ENCODE measurements at places on chromosomes 12 and 14. TPM values are rescaled to one million over a fixed set of nuclear protein-coding genes. Genes with fewer than 3 reads are reported as not detected.

GRCh38 chr14:103223818-103224352 is 100.6 kb downstream of the TNFAIP2 start:
- peaks cover 26% of the 10 kb centered on the region for H3K27me3 ChIP-seq
- H3K4me1 ChIP-seq = no peaks in the 10 kb centered on the region
- H3K27ac ChIP-seq = no peak overlapping the region
- H3K4me3 ChIP-seq = no peak overlapping the region

DNA sequence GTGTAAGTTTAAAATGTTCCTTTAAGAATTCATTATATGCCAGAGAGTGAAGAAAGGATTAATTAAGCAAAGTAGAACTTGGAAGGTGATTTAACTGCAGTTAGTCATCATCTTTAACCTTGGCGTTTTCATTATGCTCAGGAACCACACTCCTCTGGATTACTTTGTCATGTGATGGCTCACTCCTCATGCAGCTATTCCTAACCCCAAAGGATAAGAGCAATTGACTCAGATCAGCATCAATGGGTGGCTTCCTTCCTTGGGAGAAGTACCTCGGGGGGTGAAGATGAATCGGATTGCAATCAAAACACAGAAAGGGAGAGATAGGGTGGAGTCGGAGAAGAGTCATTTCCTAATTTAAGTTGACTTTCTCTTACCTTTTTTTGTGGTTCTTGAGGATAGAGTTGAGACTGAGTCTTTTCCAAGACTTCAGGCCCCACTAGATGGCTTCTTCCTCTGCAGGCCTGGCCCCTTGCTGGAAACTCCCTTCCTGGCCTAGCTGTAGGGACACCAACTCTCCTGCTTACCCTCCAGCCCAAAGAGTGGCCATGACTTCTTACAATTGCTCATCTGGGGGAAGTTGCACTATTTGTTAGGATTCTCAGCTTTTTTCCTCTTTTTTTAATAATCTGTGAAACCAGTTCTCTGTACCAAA is 238.6 kb upstream of the DDHD1 start:
- no peaks in the 10 kb centered on the region for H3K36me3 ChIP-seq
- no peak overlapping the region for H3K4me3 ChIP-seq
- no peaks in the 10 kb centered on the region for H3K4me1 ChIP-seq
- no peaks in the 10 kb centered on the region for H3K27me3 ChIP-seq
- DNase-seq = no peak

DNA sequence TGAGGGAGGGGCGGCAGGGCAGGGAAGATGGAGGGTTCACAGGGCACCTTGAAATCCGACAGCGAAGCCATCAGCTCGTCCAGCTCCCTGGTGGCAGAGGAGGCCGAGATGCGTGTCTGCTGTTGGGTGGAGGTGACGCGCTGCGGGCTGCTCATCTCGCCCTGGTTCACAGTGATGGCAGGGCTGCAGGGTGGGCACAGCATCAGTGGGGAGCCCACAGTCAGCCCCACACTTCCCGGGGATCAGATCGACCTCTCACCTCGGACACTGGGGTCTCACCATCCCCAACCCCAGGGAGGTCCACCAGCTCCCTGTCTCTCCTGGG is 20.6 kb upstream of the RPLP0 start:
- DNase-seq = no peak
- H3K36me3 ChIP-seq = peaks cover 24% of the 10 kb centered on the region
- no peak overlapping the region for H3K27ac ChIP-seq

Gene RNU4-1
- 2,369 TPM for total RNA-seq

Gene MORN3
- 0.61 TPM for total RNA-seq

Gene GYS2
- total RNA-seq = 0.16 TPM

Gene TOMM20L
- not detected for total RNA-seq

Measured in activated T-helper 1 cell treated with anti-CD3 and anti-CD28 coated beads, Interleukin-12 subunit alpha, Interleukin-12 subunit beta, Interleukin-2, Interleukin-4 antibody, amounts not matched to agents 30 ng/mL and 10 ng/mL and 1 ng/mL, durations not matched to agents 14 hours and 24 hours and 36 hours (primary cell).